ENCODE measurements at places on chromosomes 7 and 10.

GRCh38 chr10:22803261-22803885 is 89.0 kb upstream of the PIP4K2A start:
- no peak for DNase-seq

DNA sequence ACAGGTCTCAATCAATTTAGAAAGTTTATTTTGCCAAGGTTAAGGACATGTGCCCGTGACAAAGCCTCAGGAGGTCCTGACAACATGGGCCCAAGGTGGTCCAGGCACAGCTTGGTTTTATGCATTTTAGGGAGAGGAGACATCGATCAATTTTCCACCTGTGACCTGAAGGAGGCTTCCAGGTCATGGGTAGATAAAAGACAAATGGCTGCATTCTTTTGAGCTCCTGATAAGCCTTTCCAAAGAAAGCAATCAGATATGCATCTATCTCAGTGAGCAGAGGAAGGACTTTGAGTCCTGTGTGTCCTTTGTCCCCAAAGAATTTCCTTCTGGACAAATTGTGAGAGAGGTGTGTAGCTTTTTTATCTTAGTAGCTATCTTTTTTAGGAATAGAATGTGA is 15.8 kb downstream of the LRRC72 start:
- no peak for DNase-seq

GRCh38 chr7:151088019-151088855 is 2.0 kb downstream of the AGAP3 start:
- DNase-seq = no peak

DNA sequence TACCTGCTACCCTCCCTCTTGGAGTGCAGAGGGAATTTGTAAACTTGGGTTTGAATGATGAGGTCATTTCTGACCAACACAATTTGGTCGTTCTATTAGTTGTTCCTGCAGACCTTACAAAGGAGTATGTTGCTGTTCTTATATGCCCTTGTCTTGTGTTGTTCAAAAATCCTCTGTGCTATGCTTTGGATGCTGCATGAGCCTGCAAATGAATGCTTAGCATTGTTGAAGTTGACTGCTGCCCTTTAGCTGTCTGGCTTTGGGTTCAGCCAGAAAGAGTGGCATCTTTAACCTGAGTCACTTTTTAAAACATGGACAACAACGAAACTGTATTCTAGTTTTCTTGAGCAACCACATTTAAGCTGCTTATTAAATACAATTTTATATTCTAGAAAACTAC is 80.3 kb downstream of the SND1 start:
- DNase-seq = no peak

DNA sequence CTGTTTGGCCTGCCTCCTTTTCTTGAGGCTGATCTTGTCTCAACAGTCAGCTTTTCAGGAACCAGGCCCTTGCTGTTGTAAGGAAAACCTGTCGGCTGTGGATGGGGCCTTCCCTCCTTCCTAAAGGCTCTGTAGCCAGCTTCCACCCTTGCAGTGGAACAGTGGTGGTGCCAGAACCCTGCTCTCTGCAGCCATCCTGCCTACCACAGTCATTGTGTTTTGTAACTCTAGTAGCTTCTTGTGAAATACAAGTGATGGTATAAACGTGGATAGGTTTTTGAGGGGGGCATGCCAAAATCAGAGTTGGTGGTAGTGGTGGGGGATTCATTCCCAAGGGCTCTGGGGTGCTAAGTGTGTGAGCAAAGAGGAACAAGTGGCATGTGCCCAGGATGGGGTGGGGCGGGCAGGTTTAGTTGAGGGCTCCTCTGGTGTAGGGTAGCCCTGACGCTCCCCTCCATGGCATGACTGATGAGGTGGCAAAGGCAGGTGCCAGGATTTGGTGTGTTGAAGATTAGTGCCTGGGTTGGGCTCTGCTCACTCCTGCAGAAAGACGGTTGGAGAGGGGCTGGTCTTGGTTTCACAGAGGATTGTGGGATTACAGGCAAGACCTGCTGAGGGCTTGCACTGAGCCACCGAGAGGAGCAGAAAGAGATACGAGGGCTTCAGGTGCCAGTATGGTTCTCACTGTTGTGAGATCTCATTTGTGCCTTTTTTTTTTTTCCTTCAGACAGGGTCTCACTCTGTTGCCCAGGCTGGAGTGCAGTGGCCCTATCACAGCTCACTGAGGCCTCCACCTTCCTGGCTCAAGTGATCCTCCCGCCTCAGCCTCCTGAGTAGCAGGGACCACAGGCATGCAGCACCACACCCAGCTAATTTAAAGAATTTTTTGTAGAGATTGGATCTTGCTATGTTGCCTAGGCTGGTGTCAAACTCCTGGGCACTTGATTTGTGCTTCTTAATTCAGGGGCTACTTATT is 7.4 kb downstream of the TSPAN14 start:
- DNase-seq = no peak

GRCh38 chr10:93657757-93658156 is 44.6 kb downstream of the FRA10AC1 start:
- DNase-seq = no peak

DNA sequence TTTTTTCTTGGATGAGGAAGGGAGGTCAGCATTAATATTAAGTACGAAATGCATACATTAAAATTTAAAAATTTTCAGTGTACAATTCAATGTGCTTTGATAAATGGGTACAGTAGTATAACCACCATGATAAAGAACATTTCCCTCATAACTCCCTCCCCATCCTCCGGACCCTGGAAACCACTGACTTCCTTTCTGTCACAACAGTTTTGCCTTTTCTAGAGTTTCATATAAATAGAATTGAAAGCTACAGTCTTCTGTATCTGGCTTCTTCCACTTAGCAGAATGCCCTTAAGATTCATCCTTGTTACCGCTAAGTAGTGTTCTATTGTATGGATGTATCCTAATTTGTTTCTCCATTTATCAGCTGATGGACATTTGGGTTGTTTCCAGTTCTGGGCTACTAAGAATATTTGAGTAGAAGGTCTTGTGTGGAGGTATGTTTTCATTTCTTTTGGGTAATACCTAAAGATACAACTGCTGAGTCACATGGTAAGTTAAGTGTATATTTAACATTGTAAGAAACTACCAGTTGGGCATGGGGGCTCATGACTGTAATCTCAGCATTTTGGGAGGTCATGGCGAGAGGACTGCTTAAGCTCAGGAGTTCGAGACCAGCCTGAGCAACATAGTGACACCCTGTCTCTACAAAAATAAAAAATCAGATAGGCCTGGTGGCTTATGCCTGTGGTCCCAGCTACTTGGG is 30.8 kb downstream of the ABI1 start:
- no peak for DNase-seq

GRCh38 chr10:11147722-11148121 is 130.1 kb downstream of the CELF2 start:
- DNase-seq = no peak

- no peak for DNase-seq
Observed at GRCh38 chr7:81484261-81484660, 285.6 kb downstream of the HGF start.

DNA sequence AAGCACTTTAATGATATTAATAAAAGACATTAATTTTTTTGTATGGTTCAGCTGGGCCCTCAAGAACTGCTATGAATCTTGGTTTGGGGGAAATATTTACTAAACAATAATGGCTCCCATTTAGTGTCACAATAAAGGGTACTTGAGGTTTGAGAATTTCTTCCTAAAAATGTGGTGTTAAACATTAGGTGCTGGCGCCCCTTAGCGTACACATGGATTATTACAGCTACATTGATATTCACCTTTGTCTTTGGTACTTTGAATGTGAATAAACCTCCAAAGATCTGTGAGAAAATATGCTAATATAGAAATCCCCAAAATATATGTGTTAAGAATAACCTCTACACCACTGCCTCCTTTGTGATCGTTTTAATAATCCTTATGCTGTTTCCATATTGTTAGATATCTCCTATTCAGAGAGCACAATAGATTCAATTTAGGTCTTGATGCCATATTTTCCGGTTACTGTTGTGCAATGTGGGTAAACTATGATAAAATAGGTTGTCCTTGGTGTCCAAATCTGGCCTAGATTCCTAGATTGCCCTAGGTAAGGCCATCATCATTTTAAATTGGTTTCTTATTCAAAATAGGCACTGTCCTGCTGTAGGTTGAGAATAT is 161.8 kb upstream of the CACNA2D1 start:
- DNase-seq = no peak

DNA sequence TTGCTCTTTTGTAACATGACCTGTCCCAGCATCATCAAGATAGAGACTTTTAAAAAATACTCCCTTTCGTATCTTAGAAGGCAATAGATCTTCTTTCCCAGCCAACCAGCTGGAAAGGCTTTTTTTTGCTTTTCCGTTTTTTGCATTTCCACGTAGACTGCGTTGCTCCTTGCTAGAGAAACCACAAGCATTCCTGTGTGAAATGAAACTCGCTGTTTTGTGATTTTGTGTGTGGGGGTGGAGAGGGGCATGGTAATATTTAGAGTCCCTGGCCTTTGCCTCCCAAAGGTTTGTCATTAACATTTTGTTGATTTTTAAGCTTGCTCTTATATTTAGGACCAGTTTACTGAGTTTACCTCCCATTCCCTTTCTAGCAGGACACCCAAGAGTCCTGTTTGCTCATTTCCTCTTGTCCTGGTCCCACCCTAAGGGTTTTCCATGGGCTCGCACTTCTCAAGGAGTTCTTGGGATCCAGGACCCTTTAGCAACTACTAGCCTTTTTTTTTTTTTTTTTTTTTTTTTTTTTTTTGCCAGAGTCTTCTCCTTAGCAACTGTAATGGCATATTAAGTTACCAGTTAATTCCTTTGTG is 243.6 kb downstream of the BICC1 start:
- DNase-seq = no peak

DNA sequence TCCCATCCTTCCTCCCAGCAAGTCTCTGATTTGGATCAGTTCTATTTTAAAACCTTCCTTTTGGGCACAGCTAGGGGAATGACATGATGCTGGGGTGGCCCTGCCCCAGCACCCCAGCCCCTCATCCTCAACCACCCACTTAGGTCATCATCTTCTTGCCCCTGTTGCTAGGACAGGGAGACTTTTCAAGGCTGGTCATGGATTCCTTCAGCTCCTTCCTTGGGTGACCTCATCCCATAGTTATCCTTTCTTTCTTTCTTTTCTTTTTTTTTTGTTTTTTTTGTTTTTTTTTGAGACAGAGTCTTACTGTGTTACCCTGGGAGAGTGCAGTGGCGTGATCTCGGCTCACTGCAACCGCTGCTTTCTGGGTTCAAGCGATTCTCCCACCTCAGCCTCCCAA is 127.2 kb downstream of the WDFY4 start:
- no peak for DNase-seq

GRCh38 chr10:4102802-4103344 is 317.9 kb upstream of the KLF6 start:
- DNase-seq = no peak

GRCh38 chr10:27779462-27780015 is 33.9 kb upstream of the MKX start:
- no peak for DNase-seq

DNA sequence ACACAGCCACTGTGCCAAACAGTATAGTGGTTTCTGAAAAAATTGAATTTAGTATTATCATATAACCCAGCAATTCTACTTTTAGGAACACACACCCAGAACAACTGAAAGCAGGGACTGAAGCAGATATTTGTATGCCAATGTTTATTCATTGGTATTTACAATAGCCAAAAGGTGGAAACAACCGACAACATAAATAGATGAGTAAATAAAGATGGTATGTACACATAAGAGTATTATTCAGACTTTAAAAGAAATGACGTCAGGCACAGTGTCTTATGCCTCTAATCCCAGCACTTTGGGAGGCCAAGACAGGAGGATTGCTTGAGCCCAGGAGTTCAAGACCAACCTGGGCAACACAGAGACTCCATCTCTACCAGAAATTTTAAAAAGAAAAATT is 7.2 kb downstream of the CDCA7L start:
- no peak for DNase-seq

DNA sequence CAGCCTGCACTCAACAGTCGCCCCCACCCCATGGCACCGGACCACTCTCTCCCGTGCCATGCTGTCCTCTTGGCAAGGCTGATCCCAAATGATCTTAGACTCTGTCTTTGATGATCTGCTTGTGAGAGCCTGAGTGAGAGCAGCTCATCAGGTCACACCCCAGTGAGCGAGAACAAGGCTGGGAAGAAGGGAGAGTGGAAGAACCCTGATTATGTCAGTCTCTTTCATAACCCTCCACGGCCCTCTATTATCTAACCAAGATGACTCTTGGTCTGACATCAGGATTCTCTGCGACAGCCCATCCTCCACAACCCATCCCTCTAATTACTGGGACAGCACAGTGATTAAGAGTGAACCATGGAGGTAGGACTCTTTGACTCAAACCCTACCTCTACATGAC is 53.1 kb upstream of the C7orf33 start:
- DNase-seq = no peak

- no peak for DNase-seq
Observed at GRCh38 chr7:131455546-131455945, 100.9 kb downstream of the PODXL start.

DNA sequence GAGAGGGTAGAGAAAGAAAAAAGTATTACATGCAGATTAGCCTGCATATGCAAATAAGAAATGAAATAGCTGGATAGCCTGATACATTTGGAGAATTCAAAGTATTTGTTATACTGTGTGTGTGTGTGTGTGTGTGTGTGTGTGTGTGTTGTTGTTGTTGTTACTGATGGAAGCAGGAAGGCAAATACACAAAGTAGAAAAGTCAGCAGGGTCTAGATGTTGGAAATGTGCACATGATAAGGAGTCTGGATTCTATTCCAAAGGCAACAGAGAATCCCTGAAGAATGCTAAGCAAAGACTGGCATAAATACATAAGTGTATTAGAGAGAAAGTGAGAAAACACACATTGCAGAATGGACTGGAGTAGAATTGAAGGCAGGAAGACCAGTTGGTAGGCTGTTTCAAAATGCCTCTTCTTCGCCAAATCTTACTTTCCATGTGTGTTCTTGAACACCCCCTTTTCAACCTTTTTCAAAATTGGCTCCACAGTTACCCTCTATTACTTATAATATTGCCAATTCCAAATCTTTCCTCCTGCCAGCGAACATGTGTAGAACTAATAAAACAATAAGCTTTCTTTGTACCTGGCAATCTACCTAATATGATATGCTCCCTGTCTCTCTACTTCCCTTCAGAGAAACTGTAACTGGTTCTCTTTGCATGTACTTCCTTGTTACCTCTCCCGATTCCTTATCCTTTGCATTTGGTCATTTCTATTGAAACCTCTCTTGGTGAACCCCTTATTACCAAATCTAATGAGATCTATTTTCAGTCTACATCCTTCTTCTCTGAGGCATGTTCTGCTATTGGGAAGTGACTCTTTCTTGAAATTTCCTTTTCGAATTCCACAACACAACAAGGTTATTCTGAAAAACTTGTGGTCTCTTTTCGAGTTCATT is 6.2 kb downstream of the CPED1 start:
- no peak for DNase-seq

GRCh38 chr7:134612197-134612596 is 34.5 kb upstream of the BPGM start:
- DNase-seq = no peak

DNA sequence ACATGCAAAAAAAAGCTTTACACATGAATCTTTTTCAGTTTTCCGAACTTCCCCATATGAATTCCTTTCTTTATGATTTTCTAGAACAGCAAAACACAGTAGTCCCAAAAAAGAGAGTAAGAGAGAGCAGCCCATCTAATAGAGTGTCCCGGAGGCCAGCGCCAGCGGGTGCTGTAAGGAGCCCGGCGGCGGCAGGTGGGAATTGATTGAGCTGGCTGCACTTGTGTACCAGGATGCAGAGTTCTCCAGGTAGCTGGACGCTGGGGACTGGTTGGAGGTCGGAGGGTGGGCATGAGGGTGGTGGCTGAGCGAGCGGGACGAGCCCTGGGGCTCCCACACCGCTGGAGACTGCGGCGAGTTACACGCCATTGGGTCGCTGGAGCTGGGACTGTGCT is 4.0 kb downstream of the DLX5 start:
- DNase-seq = no peak

GRCh38 chr10:101015582-101015973 is 15.4 kb downstream of the PDZD7 start:
- DNase-seq = no peak
